ENCODE measurements at places on chromosomes 3 and 15.

DNA sequence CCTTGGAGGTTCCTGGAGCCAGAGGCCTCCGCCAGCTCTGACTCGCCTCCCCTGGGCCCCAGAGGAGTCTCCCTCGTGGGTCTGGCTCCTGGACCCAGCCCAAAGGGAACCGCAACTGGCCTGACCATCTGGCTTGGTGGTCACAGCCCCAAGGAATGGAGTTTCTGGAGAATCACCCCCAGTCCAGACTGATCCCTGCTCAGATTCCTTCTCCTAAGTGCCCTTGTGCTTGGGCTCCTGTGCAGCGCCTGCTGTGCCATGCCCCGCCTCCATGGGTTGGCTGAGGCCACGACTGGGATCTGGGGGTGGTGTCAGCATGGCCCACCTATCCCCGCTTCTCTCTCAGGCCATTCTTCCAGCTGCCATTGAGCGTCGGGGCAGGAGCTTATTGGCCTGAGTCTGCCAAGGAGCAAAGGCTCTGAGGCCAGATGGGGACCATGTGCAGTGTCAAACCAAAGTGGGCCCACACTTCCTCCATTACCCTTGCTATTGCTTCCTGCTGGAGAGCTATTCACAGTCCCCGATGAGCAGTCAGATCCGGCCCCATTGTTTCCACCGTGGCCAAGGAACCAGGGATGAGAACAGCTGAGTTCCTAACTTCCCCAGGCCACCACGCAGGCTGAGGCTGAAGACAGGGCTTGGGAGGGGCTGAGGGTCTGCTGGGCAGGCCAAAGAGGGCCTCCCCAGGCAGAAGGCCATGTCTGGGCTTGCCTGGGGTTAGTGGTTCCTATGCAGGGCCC is 19.0 kb downstream of the CSPG4 start:
- DNase-seq: no peak

GRCh38 chr3:124373524-124373923 is 356.7 kb upstream of the UMPS start:
- DNase-seq: no peak

DNA sequence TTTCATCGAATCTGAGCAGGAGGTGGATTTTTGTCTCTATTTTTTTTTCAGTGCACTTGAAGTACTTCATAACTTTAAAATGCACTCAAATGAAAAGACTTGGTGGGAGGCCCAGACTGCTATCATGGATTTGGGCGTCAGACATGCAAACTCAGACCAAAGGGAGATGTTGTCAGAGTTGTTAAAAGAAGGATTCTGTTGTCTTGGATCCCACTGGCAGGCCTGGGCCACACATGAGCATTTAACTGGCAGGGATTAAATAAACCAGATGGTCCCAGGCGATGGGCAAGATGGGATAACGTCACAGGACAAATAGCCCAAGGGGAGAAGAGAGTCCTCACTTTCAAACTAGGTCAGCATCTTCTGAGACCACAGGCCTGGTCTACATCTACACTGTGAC is 15.4 kb downstream of the RTP1 start:
- DNase-seq: no peak

GRCh38 chr3:63051920-63052319 is 176.7 kb upstream of the CADPS start:
- DNase-seq: no peak

- no peak for DNase-seq
Measured at GRCh38 chr3:9862391-9863057, 17.5 kb downstream of the CIDEC start.

DNA sequence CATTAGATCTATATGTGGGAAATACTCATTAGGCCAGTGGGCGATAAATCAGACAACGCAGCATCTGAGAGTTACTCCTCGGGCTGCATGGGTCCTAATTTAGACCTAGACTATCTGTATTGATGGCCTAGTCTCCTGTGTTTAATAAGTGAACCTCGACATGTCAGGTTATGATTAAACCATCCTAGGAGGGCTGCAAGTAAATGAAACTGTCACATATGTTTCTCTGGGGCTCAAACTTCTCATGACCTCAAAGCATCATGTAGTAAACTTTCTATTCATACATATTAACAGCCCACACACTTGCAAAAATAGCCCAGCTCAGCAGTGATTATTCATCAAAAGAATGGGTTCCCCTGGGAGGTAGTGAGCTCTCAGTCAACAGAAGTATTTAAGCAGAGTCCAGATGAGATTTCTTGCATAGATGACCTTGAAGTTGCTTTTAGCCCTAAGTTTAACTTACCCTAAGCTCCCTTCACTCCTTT is 51.6 kb downstream of the RAB11A start:
- DNase-seq: no peak

- no peak for DNase-seq
Measured at GRCh38 chr3:107428051-107428858, 51.0 kb downstream of the CCDC54 start.

DNA sequence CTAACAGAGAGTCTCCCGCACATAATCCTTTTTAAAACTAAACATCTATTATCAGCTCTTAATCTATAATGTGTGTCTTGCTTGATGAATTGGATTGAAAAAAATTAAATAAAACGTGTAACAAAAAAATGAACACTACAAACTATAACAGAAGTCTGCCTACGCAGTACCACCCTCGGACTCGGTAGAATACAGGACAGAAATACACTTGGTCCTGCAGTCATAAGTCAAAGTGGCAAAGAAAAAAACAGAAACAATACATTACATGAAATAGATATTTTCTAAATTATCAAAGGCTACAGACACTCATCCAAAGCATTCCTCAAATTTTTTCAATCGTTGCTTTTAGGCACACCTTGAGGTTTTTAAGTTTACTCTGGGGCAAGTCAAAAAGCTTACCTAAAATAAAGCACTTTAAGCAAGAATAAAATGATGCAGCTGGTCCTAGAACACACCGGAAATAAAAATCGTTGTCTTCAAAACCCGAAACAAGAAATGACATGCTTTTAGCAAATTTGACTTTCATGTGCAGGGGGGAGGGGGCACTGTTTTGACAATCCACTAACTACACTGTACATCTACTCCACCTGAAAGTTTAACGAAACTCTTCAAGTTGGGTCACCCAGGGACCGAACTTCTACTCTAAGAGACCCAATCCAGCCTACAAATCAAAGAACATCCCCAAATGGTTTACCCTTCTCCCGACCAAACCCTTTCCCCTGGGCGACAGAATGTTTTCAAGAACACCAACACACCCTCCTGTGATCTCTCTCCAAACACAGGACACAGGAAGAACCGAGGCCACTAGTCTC is 1.3 kb downstream of the ADAM10 start:
- peak; percentile 13 for DNase-seq

DNA sequence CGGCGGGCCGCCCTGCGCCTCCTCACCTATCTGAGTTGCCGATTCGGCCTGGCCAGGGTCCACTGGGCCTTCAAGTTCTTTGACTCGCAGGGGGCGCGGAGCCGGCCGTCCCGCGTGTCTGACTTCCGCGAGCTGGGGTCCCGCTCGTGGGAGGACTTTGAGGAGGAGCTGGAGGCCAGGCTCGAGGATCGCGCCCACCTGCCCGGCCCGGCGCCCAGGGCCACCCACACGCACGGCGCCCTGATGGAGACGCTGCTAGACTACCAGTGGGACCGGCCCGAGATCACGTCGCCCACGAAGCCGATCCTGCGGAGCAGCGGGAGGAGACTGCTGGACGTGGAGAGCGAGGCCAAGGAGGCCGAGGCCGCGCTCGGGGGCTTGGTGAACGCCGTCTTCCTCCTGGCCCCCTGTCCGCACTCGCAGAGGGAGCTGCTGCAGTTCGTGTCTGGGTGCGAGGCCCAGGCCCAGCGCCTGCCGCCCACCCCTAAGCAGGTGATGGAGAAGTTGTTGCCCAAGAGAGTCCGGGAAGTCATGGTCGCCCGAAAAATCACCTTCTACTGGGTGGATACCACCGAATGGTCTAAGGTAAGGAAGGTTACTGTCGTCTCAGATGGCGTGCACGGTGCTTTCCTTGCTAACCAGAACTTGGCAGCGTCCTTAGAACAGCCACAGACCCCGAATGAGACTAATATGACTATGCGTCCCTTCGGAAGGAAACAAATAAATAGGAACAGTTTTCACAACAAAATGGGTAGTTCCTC is 567 bp downstream of the TICRR start:
- DNase-seq: peak; percentile 1

DNA sequence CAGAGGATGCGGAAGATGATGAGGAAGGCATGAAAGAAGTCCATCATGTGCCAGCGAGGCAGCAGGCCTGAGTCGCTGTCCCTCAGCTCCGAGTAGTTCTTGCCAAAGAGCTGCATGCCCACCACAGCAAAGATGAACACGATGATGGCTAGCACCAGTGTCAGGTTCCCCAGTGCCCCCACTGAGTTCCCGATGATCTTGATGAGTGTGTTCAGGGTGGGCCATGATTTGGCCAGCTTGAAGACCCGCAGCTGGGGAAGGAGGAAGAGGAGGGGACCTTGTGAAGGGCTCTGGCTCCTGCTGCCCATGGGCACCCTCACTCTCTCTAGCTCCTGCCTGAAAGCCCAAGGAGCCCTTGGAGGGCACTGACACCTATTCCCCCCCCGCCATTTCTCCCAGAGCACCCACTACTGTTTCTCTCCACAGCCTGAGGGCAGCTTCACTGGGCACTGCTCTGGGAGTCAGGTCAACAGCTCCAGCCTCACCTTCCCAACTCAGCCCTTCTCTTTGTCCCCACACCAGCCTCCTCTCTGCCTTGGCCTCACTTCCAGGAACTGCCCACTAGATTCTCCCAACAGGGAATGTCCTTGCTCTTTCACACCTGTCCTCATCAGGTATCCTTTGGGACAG is 63.6 kb downstream of the SCN5A start:
- no peak for DNase-seq

GRCh38 chr3:30609930-30610701 is 3.7 kb downstream of the TGFBR2 start:
- no peak for DNase-seq

GRCh38 chr3:123385981-123386380 is 62.9 kb downstream of the ADCY5 start:
- no peak for DNase-seq

DNA sequence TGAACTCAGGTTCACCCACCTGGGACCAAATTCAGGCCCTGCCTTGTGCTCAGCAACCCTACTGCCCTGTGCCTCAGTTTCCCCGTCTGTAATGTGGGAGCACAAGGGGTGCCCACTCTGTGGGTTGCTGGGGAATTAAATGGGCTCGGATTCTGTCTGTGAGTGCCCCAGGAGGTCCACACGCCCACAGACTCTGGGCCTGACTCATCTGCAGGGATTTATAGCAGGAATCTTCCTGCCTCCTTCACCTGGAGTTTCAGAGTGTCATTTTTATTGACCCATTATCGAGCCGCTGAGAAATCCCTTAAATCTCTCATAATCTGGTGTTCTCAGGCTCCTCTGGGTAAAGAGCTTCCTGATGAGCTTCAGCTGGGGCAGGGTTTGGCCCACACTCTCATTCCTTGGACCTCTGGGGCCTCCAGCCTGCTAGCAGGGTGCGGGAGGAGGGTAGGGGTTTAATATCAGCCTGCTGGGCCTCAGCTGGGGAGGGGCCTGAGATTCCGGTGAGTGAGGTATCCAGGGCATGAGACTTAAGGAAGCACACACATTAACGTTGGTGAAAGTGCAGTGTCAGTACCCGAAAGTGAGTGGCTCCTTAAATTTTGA is 16.4 kb downstream of the C3orf18 start:
- no peak for DNase-seq

DNA sequence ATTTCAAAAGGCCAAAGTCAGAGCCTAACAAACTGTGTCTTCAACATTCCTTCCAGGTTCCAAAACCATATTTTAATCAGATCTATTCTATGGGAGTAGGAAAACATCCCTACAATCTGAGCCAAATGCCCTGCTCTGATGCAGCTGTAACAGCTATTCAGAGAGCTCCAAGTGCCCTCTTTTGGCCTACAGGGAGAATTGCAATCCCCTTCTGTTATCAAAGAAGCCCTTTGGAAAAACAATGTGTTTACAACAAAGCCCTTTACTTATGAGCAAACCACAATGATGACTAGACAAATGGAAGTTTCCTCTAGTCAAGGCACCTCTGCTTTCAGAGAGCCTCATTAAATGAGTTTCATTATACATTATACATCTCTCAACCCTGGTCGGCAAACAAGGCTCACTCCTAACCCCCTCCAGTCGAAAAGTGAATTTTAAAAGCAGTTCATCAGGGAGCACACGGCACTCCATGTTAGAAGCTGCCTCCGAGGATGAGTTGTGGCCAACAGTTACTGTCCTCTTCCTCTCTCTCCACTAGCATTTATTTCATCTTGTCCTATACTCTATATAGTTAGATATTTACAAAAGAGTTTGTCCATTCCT is 42.6 kb upstream of the TMCO5A start:
- DNase-seq: no peak

DNA sequence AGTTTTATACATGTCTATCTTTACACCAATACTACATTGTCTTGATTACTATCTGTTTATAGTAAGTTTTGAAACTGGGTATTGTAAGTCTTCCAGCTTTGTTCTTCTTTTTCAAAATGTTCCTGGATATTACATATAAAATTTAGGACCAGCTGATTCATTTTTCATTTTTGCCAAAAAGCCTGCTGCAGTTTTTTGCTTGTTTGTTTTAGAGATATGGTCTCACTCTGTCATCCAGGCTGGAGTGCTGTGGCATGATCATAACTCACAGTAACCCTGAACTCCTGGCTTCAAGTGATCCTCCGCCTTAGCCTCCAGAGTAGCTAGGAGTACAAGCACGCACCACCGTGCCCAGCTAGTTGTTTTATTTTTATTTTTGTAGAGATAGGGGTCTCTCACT is 20.4 kb upstream of the AP4E1 start:
- DNase-seq: no peak

DNA sequence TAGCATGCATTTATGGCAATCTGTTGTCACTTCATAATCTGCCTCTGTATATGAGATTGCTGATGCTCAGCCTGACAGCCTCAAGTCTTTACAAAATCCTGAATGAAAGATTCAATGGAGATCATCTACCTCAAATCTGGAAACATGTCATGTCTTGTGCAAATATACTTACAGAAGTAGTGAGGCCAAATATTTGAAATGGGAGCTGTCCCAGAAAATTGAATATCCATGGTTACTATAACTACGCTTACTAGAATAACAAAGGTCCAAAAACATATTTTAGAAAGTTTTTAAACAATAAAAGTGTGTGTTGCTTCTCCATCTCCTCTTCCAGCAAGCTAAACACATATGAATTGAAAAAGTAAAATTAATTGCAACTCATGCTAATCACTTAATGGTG is 133.2 kb upstream of the DPH6 start:
- DNase-seq: no peak

DNA sequence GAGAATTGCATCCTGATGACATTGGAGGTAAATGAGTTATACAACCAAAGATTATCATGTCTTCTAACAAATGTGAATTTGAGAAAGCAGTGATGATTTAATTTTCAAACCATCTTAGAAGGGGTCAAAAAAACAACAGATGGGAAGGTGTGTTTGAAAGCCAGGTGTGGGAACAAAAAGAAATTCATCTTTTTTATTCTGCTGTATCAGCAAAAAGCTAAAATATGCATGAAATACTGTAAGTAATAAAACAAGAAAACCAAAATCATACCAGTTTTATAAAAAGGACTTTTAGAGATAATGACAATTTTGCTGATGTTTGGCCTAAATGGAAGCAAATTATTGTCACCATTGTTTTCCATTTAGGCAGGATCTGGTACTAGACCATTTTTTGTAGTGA is 145.5 kb downstream of the FBN1 start:
- no peak for DNase-seq

All from activated T-cell treated with anti-CD3 and anti-CD28 coated beads for 4 hours (primary cell).